ENCODE measurements at places on chromosomes 12 and 14. TPM values are rescaled to one million over a fixed set of nuclear protein-coding genes. Genes with fewer than 3 reads are reported as not detected.

DNA sequence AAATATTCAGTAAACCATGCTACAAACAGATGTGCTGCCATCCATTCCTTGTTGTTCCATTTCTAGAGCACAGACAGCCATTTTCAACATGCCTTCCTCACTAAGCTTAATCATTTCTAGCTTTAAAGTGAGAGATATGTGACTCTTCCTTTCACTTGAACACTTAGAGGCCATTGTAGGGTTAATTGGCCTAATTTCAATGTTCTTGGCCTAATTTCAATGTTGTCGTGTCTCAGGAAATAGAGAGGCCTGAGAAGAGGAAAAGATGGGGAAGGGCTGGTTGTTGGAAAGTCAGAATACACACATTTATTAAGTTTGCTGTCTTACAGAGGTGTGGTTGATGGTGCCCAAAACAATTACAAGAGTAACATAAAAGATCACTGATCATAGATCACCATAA, 435.1 kb downstream of the ZFP36L1 start:
- DNase-seq = no peak

The AKAP3 gene
- total RNA-seq = 1.5 TPM

The LYZ gene
- total RNA-seq = not detected

- peak; percentile 89 for DNase-seq
Observed at GRCh38 chr14:99246536-99247097, 25.4 kb downstream of the BCL11B start.
